Fibroblast of villous mesenchyme (primary cell): ENCODE measurements at places on chromosomes 3 and 15. TPM values are rescaled to one million over a fixed set of nuclear protein-coding genes. Genes with fewer than 3 reads are reported as not detected.

Gene ST3GAL6
- total RNA-seq, result 3.9 and 5.2 TPM in 2 replicates

Gene DPP8
- 41.6 and 49.2 TPM in 2 replicates for total RNA-seq

GRCh38 chr3:187629711-187630110 is 40.5 kb downstream of the SST start:
- DNase-seq, result peak; percentile 82

DNA sequence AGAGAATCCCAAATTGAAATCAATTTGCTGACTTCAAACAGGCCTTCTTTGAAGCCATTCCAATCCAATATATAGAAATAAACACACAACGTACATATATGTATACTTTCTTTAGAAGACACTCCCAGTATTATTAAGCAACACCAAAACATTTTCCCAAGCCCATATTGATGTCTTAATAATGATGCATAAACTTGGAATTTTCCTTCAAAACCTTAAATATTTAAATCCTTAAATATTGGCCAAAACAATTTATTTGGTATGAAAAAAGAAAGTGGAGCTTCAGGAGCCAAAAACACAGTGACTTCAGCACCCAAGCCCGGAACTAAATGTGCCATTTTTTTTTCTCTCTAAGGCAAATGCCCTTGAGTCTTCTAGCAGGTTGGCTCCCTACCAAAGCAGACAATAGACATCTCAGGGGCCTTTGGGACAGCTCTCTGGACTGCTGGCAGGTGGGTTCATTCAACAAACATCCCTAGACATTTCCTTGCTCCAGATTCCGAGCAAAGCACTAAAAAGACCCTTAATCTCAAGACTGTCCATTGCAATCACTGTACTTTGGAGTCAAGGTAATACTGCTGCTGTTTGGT is 384.7 kb downstream of the NTRK3 start:
- DNase-seq, result peak; percentile 8

GRCh38 chr3:57546616-57547015 is 2.5 kb upstream of the DNAH12 start:
- no peak for DNase-seq

Gene TEX55
- not detected in 2 replicates for total RNA-seq

GRCh38 chr3:137121704-137122314 is 164.0 kb downstream of the IL20RB start:
- peak; percentile 53 for DNase-seq

- DNase-seq, result no peak
These were observed 12.0 kb upstream of the RASGRF1 start for GRCh38 chr15:79102595-79102994.

DNA sequence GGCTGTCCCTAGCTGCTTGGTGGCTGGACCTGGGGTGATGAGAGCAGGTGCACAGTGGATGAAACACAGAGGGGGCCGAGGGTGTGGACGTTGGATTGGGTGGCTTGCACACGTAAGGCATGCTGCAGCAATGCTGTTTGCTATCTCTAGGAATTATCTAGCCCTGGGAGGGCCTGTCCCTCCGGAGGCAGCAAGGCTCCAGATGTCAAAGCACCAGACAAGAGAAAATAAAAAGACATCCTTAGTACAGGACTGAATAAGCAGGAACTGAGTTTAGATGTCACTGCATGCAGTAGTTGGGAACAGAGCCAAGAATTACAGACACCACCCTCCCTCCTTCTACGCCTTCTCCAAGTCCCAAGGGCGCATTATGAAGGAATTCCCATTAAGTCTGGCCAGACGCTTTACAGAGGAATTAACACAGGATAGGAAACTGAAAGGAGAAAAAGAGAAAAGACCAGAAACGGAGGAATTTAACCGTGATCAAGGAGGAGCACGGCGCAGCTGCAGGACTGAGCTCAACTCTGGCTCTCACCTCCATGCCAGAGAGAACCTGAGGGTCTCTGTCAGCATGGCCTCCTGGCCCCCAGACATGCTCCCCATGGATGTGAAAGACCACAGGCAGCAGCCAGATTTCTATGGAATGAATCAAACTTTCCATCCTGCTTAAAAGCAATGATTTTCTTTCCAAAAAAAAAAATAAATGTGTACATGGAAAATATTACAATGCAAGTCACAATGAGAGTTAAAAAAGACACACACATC is 13.8 kb downstream of the ATP10A start:
- peak; percentile 61 for DNase-seq

Gene LMOD3
- not detected in 2 replicates for total RNA-seq

Gene SLC28A2
- total RNA-seq, result not detected in 2 replicates

GRCh38 chr3:188581792-188582191 is 427.8 kb downstream of the LPP start:
- DNase-seq, result no peak

DNA sequence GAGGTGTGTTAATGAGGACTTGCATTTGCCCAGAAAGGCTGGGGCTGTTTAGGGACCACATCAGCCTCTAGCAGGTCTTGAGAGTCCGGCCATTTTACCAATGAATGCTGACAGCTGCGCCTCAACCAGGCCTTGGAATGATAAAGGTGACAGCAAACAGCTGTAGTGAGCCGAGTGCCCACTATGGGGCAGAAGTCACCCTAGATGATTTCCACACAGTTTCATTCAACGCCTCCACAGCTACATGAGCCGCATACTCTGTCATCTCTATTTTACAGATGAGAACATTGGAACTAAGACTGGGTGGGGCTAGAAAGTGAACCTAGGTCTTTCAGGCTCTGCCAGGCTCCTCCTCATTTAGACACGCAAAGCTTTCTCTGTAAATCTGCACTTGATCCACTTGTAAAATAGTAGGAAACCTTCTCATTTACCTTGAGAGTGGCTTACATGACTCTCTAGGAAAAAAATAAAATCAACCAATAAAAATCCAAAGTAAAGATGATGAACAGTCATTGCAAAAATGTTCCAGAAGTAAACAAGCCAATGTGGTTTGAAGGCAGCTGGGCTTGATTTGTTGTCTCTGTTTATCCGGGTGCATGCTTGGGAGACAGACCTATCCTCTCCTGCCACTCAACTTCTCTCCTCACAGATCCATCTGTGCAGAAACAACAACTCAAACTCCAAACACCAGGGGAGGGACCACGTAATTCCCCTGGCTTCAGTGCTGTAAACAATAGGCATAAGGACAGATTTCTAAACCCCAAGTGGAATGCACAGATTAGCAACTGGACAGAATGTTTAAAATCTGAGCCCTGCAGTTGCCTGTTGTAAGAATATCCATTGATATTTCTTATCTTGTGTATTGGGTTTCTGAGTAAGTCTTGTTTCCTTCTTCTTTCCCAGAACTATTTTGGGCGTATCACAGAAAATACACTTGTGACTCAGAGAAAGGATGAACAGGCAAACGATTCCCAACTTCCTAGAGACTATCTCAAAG is 31.5 kb upstream of the LDHAL6B start:
- peak; percentile 96 for DNase-seq
